ENCODE measurements at places on chromosomes 1 and 21.

DNA sequence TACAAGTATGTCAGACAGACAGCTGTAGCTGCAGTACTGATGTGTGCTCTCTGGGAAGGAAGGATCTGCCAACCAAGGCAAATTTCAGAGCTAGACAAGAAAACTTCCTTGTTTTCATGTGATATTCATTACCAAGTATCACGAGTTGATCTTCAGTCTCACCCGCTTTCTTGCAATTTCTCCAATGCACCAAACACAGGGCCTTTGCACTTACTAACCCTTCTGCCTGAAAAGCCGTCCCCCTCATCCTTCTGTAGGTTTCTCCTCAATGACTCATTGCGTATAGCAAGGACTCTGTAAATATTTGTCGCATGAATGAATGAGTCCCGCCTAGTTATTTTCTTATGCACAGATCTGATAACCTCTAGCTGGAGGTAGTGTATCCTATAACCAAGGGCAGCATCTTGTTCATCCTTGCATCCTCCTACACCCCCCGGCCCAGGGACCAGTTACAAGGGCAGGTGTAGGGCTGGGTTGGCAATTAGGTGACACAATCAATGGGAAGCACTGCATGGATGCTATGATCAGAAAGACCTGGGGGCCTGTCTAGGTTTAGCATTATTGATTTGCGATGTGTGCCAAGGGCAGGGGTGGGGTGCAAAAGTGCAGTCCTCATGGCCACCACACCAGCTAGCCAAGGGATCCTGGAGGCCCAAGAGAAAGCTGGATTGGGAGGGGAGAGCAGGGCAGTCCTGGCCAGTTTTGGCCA is 51.4 kb upstream of the GPR157 start:
- no peak for DNase-seq

GRCh38 chr1:3188150-3188971 is 119.4 kb downstream of the PRDM16 start:
- no peak for DNase-seq

- no peak for DNase-seq
These were observed 34.2 kb downstream of the CD55 start for GRCh38 chr1:207355513-207356295.

DNA sequence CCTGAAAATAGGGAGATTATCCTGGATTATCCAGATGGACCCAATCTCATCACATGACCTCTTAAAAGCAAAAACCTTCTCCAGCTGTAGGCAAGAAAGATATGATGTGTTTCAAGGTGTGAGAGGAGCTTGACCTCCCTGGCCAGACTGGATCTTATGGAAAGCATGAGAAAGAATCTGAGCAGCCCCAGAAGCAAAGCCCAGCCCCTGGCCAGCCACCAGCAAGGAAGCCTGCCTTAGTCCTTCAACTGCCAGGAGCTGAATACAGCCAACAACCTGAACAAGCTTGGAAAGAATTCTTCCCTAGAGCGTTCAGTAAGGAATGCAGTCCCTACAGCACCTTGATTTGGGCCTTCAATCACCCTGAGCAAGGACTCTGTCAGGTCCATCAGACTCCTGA is 375.0 kb upstream of the CHRM3 start:
- no peak for DNase-seq

- DNase-seq = peak; percentile 59
These were observed 26.7 kb downstream of the SLC2A1 start for GRCh38 chr1:42931911-42932422.

- DNase-seq = no peak
These were observed 32.8 kb upstream of the RNF19B start for GRCh38 chr1:32997381-32997891.

DNA sequence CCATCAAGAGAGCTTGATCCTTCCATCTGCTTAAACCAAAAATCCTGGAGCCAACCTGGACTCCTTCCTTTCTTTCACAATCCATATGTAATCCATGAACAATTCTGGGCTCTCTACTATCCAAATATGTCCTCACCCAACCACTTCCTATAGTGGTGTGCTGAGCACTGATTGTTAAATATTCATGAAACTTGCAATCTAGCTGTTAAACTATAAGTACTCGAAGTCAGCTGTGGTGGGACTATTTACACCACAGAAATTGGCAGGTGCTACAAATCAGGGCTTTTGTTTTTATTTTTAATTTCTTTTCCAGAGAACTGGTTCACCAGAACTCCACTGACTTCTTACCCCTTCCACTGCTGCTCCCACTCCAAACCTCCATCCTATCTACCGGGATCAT is 57.2 kb upstream of the KCND3 start:
- no peak for DNase-seq

- DNase-seq = peak; percentile 51
These were observed 14.8 kb downstream of the IL6R start for GRCh38 chr1:154419620-154420571.

- DNase-seq = peak; percentile 56
These were observed 12.5 kb downstream of the RPS6KA1 start for GRCh38 chr1:26541816-26542711.

DNA sequence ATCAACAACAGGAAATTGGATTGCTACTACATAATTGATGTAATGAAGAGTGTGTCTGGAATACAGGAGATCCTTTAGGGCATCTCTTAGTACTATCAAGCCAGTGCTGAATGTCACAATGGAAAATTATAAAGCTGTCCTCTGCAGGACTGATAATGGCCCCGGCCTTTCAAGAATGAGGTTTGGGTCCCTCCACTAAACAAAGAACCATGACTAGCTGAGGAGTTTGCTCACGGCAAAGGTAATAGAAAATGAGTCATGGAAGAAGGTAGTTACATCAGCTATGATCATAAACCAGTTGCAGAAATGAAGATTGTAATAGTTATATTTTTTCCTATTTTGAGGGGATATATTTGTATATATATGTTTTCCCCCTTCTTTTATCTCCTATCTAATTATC is 145.8 kb downstream of the KCNJ6 start:
- DNase-seq = no peak

GRCh38 chr1:161486806-161487741 is 18.2 kb upstream of the FCGR2A start:
- no peak for DNase-seq

DNA sequence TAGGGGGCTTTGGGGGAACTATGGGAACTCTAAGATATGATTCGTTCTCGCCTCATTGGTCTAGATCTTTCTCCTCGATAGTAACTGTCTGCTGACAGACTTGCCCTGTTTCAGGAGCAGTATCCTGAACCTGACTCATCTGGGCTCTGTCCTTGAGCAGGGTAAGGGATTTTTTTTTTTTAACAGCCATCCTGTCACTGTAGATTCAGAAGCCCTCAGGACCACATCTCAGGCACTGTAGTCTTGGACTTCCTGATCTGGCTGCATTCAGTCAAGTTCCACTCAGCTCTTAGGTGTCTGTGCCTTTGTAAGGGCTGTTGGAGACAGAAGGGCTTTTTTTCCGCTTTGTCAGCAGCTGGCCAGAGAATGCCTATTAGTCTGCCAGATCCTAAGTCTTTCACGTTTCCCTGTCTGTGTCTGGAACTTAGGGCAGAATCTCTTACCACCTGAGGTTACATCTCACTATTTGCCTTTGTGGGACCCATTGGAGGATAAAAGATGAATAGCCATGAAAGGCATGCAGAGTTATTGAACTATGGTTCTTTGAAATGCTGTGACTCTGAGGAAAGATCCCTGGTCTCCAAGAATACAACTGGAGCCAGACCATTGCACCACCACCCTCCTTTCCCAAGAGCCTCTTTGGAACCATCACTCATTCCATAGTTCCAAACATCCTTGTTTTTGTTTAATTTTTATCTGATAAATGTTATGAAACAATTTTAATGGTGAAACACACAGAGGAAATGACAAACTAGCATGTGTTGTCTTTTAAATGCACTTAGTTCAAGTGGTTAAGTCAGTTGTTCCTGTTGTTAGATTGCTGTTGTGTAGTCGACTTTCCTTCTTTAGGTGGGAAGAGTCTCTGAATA is 49.7 kb upstream of the MACF1 start:
- no peak for DNase-seq

DNA sequence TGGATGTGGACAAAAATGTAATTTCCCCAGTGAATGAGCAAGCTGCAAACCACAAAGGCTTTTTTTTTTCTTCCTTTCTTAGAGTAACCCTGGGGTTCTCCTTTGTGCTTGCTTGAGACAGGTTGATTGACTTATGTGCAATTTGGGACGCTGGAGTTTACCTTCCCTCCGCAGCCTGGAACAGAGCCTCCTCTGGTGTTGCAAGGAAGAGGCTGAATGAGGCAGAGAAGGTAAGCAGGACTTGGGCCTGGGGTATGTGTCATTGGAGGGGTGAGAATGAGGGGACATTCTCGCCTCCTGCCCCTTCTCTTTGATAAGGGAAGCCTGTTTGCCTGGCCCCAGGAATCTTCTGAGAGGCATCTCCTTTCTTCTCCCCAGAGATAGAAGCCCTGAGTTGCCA is 49.8 kb downstream of the NFASC start:
- DNase-seq = no peak

DNA sequence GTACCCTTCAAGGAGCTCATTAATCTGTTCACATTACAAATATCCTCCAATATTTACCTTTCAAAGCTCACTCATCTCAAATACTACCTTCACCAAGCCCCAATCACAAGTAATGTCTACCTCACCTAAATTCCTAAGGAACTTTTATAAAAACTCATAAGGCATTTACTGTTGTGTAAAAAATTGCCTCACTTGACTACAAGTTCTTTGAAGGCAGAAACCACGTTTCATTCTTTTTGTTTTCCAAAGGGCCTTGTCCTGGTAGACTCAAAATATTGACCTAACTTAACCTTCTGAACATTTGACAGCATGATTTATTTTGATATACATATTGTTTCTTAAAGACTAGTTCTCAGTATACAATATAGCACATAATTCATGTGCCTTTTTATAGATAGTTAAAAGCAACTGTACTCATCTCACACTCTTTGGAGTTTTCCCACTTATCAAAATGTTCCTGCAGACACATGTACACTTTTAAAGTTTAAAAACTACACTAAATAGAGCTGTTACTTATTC is 2.5 kb downstream of the USP33 start:
- no peak for DNase-seq

- DNase-seq = no peak
These were observed 83.5 kb downstream of the BEND5 start for GRCh38 chr1:48693180-48693579.

DNA sequence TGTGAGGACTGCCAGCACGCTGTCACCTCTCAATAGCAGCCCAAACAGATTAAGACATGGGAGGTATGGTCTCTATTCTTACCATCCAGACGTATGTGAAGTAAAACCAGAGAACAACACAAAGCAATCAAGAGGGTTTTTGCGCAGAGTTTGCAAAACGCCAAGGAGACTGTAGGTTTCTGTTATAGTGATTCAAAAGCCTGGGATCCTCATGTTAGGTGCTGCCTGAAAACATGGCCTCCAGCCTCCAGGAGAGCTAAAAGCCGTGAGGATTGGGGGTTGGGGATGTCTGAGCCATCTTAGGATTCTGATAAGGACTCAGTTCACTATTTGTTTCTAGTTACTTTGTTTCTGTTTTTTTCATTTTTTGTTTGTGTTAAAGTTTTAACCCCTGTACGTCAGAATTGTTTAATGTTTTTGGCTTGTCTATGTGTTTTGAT is 4.2 kb upstream of the CCT8 start:
- no peak for DNase-seq

DNA sequence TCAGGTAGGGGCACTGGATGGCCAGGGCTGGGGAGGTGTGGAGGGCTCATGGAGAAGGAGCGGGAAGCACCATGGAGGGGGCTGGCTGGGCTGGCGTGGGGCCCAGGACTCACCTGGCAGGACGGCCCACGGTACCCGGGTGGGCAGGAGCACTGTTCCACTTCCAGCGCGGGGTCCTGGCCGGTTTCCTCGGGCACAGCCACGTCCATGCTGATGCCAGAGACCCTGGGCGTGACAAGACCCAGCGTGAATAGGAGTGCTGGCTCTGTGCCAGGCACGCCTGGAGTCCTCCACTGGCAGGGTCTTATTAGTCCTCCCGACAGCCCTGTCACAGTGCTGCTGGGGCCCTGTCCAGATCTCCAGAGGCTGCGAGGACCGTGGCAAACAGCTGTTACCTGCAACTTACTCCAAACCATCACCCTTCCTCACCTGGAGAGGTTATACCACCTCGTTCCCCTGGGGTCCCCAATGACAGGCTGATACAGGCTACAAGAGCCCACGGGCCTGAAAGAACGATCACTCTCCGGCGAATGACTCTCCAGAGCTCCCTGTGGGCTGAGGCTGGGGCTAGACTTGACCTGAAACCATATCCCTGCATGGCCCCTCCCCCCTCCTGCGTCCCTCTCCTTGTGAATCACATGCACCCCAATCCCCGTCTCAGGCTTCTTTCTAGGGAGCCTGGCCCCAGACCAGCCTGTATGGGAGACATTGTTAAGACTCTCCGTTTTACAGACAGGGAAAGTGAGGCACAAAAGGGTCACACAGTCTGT is 62.1 kb downstream of the HSPG2 start:
- DNase-seq = no peak

GRCh38 chr1:18452550-18452949 is 28.2 kb upstream of the KLHDC7A start:
- no peak for DNase-seq

DNA sequence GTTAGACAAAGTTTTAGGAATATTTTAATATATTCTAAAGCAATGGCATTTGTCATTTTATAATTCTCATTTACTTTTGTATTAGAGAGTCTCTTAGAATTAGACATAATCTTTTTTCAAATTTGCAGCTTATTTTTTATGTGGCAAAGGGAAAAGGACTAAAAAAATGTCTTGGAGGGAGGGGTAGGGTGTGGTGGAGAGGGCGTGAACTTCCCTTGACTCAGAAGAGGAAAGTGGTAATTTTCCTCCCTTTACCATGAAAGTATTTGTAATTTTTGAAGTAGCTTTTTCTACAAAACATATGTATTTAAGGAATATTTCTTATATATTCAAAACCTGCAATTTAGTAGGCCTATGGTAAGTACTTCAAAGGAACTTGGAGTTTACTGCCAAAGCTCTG is 6.9 kb upstream of the RABGAP1L start:
- DNase-seq = no peak

GRCh38 chr1:2911421-2912178 is 109.7 kb upstream of the ACTRT2 start:
- DNase-seq = no peak

DNA sequence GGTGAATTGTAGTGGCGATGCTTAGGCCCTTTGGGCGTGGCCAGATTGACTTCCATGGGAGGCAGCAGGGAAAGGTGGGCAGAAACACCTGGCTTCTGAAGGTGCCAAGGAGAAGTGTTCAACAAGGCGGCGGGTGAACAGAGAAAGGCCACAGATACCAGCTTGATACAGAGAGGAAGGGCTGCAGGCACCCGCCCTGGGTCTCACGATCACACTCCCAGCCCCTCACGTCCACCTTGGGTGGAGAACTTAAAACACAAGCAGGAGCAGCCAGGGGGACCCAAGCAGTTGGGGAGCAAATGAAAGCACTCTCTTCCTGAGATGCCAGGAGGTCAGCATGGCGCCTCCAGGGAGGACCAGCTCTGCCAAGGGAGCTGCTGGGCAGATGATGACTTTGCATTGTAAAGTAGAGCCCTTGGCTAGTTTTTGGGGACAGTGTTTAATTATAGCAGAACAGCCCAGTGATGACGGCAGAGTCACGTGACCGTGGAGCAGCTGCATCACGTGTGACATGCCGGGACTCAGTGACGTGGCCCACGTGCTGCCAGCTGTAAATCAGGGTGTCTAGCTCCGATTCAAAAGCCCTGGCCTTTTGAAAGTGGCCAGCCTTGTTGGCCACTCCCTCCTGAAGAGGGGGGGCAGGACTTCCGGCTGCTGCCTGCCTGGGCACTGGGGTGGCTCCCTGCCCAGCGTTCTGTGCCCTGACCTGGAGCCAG is 19.0 kb downstream of the SLC37A1 start:
- no peak for DNase-seq

- DNase-seq = no peak
These were observed 76.0 kb upstream of the CTTNBP2NL start for GRCh38 chr1:112320058-112320457.

GRCh38 chr1:172498857-172499256 is 34.1 kb upstream of the SUCO start:
- no peak for DNase-seq

Measured in activated CD4-positive, alpha-beta T cell treated with anti-CD3 and anti-CD28 coated beads, Interleukin-2, amount 50 U/mL, for 4 hours (primary cell).